ENCODE measurements at places on chromosomes 4 and X. TPM values are rescaled to one million over a fixed set of nuclear protein-coding genes. Genes with fewer than 3 reads are reported as not detected.

DNA sequence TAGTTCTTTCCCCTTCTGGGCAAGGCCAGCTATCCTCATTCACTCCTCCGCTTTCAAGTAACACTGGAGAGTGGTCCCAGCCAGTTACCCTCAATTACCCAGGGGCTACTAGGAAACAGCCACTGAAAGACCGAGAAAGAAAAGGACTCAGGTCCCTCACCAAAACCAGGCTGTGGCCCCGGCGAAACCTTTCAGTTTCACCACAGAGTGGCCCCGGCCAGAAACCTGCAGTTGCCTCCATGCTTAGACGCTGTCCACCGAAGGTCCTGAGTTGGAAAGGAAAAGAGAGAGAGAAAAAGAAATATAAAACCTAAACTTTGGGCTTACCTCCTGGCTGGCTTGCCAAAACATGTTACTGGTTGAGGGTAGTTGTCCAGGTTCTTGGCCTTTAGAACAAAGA is 5.0 kb upstream of the AREG start:
- no peak for DNase-seq

DNA sequence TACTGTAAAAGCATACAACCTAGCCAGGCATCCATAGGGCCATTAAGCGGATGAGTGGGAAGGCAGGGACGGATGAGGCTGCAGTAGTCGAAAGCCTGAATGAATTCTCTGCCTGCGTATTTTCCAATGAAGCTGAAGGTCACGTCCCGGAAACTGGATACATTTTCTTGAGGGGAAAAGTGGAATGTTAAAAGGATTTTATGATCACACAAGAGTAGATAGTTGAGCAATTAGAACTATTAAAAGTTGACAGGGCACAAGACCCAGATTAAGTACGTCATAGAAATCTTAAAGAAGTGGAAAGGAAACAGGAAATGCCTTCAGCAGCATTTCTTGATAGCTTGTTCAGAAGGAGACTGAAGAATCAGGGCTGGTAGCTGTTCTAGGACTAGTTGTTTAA is 98.3 kb upstream of the CXXC4 start:
- DNase-seq, result no peak

- DNase-seq, result no peak
Measured at GRCh38 chrX:11665168-11666111, at the start of gene ARHGAP6. TSS of gene ARHGAP6 (minus strand) at chrX:11665920. CDS start at chrX:11664828, 1,092 bp downstream.

DNA sequence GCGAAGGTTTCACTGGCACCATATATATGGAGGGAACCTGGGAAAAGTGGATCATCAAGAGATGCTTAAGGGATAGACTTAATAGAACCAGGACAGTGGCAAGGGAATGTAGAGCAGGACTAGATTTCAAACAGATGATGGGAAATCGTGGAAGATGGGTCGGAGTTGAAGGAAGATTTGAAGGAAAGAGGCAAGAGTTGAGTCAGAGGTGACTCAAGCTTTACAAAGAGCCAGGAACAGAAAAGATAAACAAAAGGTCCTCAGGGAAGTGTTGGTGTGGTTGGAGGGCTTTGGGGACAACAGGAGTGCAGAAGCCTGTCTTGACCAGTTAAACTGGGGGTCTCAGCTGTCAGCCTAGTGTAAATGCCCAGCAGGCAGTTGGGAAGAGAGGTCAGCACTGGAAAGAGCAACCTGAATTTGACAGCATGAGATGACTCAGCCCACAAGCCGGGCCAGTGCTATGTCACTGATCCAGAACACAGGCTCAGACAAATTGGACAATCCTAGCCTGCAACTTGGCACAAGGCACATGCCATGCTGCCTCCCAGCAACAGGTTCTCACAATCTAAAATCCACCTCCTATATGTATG is 230.5 kb downstream of the IDS start:
- no peak for DNase-seq

DNA sequence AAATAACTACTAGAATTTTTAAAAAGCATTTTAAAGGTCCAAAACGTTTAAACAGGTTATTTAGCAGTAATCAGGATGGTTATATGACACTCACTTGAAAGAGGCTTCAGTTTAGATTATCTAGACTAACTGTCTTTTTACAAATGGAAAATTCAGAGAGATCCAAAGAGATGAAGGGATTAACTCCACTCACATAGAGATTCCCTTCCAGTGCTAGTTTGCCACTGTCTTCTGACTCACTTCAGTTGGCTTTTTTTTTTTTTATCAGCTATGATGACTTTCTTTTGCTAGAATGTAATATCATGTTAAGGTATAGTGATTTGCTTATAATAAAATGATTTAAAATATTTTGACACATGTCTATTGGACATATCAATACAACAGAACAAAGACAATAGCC is 43.8 kb downstream of the GALNT7 start:
- DNase-seq, result no peak

DNA sequence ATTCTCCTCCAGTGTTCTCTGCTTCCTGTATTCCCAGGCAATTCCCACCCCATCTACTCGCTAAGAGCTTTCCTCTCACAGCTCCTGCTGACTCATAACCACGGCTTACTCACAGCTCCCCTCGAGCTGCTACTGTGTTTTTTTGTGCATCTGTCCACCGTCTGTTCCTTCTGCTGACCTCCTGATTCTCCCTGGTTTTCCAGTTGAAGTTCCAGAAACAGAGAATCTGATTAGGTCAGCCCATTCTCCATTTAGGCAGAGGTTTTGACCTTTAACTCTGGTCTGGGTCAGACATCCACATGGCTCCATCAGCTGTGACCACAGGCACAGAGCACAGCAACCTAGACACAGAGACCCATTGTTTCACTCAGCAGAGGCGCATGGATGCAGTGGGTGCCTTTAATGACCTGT is 5.5 kb upstream of the SMIM20 start:
- DNase-seq, result no peak

DNA sequence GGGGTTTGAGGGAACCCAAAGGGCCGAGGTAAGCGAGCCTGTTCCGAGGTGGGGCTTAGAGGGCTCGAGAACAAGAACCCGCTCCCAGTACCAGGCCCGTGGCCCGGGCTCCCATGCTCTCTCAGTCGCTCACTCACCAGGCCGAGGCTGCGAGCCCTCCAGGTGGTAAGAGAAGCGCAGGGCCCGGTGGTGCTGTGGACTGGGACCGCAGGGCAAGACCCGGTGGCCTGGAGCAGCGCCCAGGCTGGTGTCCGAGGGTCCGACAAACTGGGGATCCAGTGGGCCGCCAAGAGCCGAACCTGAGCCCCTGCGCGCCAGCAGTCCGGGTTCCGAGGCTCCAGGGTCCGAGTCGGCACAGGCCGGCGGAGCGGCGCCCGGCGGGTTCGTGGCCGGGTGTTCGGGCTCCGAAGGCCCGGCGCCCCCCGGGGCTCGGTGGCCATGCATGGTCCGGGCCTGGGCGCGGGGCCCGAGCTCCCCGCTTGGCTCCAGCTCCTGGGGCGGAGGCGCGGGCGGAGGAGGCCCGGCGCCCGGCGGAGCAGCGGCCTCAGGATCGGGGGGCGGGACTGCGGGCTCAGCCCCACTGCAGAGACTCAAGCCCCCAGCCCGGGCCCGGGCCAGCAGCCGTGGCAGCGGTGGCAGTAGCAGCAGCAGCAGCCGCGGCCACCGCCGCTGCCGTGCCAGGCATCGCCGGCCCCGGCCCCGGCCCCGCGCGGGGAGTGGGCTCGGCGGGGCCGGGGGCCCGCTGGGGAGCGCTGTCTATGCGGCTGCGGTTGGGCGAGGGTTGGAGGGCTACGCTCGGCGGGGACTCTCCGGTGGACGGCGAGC is 833 bp downstream of the FGD1 start:
- DNase-seq, result no peak

DNA sequence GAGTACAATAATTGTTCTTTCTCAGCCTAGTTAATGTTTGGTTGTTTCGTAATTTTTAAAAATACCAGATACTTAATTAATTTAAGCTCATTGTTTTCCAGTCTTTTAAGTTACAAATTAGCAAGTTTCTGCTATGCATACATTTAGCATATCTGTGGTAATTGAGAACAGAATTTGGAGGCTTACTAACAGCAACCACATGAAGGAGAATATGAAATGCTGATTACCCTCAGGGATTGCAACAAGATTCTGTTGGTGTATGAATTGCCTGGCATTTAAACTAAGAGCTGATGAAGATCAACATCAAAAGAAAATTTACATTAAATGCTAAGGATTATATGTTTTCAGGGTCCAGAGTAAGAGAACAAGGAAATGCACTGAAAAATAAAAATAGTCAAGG is 580.0 kb upstream of the INTU start:
- no peak for DNase-seq

DNA sequence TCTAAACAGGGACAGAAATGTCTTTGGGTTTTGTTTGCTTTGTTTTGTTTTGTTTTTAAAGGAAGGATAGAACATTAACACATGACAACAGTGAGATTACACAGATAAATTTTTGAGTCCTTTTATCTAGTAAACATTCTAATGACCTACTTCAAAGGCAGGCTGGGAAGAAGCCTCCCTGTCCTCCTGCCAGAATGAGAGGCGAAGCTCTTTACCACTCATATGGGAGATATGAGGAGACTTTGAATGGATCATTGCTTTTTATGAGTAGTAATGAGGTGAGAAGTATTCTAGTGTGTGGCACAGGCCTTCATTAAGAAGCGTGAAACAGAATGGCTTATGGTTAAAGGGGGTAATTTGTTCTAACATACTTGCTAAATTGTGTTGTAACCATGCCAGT is 172.0 kb downstream of the FBXO8 start:
- no peak for DNase-seq

- DNase-seq, result no peak
Measured at GRCh38 chr4:177532358-177532757, 90.1 kb upstream of the AGA start.

- DNase-seq, result no peak
Measured at GRCh38 chr4:87865288-87865687, 32.5 kb downstream of the MEPE start.

DNA sequence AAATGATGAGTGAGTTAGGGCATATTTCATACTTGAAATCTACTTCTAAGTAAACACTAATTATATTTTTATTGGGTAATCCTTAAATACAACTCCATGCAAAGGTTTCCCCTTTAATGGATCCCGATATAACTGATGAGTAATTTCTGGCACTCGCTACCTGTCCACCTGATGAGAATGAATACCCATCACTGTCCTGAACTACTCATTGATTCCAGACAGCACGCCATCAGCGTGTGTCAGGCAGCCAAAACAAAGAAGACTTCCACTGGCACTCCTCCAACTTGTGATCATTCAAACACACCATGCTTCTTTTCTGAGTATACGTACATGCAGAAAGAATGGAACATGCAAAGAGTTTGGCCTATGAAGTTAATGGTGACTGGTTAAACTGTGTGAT is 69.4 kb downstream of the HCCS start:
- DNase-seq, result no peak

GRCh38 chrX:22313766-22314165 is 41.1 kb downstream of the CBLL2 start:
- DNase-seq, result no peak

DNA sequence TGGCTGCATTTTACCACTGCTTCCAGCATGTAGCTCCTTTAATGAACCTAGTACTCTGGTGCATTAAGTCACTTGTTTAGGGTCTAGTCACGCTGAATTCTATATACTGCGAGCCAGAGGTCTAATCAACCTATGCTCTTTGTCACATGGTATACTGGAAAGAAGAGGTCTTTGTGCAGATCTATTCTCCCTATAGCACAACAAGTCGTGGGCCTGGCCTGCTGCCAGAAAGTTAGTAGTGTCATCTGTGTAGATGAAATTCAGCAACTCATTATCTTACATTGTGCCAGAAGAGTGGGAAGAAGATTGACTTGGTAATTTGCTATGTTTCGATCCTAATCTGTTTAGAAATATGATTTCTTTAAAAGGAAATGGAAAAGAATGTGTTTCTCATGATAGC is 80.8 kb downstream of the AWAT2 start:
- DNase-seq, result no peak

DNA sequence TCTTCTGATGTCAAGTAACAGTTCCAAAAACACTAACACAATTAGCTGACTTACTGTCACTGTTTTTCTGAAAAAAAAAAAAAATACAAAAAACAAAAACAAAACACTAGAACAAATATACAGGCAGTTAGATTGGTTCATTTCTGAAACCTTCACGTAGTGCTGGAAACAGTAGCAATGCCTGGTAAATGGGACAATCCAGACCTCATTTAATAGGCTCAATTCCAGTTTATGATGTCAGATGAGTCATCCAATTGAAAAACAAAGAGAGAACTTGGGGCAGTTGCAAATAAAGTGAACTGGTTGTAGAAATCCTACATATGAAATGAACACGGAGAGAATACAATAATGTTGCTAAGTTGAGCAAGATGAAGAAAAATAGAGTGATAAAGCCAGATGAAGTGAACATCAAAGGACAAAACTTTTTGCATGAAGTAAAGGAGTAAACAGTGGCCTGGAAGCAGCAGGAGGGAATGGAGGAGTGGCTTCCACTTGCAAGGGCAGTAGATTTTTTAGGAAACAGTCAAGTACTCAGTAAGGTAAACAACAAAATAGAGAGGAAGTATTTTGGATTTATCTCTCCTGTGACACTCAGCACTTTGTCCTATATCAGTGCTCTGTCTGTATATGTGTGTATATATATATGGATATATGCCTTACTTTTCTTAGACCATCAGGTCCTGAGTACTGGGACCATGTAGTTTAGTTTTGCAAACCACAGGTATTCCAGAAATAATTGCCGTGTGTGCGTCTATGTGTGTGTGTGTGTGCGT is 39.3 kb upstream of the MAGEA10 start:
- DNase-seq, result no peak

DNA sequence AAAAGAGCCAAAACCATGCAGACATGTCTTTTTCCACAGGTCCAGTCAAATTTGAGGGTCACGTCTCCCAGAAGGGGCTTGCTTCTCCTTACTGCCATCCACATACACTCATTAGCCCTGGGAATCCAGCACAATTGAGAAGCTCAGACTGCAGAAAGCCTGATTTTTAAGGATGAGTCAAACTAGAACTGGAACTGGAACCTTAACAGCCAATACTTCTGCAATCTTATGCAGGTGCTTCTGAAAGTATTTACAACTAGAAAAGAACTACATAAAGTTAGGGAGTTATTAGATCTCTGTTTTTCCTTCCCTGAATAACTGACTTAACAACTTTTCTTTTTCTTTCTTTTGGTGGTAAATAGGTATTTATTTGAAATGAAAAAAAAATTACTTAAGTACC is 86.3 kb downstream of the CDS1 start:
- no peak for DNase-seq

DNA sequence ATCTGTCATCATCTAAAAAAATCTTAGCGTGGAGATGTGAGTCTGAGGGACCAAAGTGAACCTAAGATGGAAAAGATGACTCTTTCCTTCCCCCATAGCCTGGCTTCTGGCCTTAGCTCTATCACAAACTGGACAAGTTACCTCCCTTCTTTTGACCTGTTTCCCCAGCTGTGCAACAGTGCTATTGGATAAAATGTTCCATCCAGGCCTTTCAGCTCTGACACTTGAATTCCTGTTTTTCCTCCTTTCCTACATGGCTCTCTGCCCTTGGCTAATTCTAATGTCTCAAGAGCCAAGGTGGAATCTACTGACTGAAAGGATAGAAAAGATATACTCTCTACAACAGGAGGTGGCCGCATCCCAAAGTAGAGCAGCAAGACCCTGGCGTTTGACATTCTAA is 84.5 kb upstream of the ARHGEF9 start:
- no peak for DNase-seq

- DNase-seq, result no peak
Measured at GRCh38 chr4:142064181-142064580, 427.8 kb downstream of the IL15 start.

The DDIT4L gene
- not detected for total RNA-seq

The CLTRN gene
- 0.17 TPM for total RNA-seq

The TAPT1 gene
- total RNA-seq, result 58.2 TPM

The SCML2 gene
- 2.4 TPM for total RNA-seq

The XAGE2 gene
- not detected for total RNA-seq

The CSAG1 gene
- total RNA-seq, result not detected

The SMIM14 gene
- total RNA-seq, result 4.4 TPM

The GPM6B gene
- total RNA-seq, result not detected

The ZNF718 gene
- total RNA-seq, result 12.5 TPM

The LONRF3 gene
- 0.29 TPM for total RNA-seq

All from activated CD4-positive, alpha-beta T cell treated with anti-CD3 and anti-CD28 coated beads, Interleukin-2, amount 10 ng/mL, durations not matched to agents 7 days and 5 days (primary cell).